Stimulated activated CD4-positive, alpha-beta T cell treated with anti-CD3 and anti-CD28 coated beads, Interleukin-12 subunit alpha, Interleukin-12 subunit beta, amount 100 ng/mL, for 48 hours (primary cell): ENCODE measurements at places on chromosomes 4 and X.
A peak's percentile ranks its signal among the peaks of the same experiment; 100 is the strongest.

- DNase-seq: no peak
Observed at GRCh38 chr4:39259571-39260330, 77.4 kb downstream of the WDR19 start.

GRCh38 chr4:2753436-2753835 lies 2.7 kb downstream of the TNIP2 start:
- DNase-seq: no peak

GRCh38 chrX:29478336-29479069 lies 736.9 kb upstream of the MAGEB2 start:
- DNase-seq: peak; percentile 8

DNA sequence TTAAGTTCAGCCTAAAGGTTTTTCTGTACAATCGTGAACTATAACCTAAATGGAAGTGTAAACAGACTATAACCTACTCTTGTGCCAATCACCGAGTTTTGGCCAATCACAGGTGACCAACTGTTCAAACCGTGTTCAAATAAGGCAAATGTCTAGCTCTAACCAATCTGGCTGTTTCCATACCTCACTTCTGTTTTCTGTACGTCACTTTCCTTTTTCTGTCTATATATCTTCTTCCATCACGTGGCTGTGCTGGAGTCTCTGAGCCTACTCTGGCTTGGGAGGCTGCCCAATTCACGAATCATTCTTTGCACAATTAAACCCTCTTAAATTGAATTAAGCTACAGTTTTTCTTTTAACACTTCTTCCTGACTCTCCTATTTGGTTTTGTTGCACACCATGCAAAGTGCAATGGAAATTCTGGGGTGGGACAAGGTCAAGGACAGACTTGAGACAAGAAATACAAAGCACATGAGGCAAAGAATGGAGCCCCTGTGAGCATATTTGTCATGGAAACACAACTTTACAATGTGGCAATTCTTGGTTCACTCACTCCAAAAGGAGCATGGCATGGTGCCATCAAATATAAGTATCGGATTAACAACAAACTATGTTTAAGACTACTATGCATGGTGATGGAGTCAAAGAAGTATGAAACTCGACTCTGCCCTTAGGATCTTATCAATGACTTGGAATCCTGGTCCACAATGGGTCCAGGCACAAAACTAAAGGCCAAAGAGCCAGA lies 115.7 kb upstream of the FAM9B start:
- DNase-seq: no peak

- no peak for DNase-seq
Observed at GRCh38 chrX:85084770-85085393, 81.2 kb downstream of the APOOL start.

GRCh38 chrX:120001787-120002186 lies 58.2 kb upstream of the NKAP start:
- no peak for DNase-seq

DNA sequence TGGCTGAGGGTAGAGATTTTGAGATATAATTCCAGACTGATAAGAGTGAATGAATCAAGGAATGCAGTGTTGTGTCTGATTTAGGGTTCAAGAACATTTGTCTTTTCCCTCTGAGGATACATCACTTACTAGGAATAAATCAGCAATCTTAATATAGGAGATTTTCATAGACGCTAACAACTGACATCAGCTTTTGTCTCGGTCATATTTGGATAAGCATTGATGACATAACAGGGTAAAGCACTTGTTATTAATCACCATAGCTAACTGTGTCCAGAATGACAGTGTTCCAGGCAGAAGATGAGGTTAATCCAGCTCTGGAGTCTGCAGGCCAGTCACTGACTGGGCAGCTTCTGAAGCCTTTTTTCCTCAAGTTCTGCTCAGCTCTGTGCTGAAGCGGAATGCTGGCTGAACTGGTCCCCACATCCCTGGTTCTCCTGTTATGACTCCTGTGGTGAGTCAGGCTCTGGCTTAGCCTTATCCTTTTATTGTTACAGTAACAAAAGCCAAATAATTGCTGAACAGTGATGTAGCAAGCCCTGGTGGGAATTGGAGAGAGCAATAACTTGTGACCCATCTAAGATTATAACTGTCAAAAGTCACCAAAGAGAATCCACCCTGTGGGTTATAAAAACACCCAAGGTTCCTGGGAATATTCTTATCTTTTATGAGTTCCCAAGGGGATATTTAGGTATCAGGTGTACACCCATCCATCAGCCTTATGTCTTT lies 41.8 kb downstream of the FNIP2 start:
- DNase-seq: no peak

DNA sequence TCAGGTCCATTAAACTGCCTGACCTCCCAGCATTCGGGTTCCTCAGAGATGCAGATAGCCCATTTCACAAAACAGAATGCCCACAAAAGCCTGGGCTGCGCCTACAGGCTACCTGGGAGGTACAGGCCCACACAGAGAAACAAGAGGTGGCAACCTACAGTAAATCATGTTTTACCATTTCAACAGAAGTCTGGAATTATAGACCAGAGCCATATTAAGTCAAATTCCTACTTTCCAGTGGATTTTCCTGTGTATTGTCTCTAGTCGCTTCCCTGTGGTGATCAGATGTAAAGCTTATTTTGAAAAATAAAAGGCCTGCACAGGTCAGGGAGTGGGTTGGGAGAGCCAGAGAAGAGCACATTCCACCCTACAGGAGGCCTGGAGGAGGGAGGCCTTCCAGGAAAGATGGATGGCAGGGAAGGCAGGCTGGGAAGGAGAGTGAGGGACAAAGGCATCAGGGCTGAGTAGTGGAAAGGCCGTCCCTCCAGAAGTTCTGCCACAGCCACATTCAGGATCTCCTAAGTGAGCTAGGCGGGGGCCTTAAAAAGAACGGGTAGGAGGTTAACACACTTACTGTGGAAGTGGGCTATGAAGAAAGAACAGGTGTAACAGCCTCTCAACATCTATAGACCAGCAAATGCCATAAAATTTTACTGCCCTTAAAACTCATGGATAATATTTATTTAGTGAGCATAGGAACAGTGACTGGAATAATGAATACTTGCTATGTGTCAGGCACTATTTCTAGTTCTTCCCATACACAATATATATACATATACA lies 19.0 kb upstream of the USO1 start:
- no peak for DNase-seq

DNA sequence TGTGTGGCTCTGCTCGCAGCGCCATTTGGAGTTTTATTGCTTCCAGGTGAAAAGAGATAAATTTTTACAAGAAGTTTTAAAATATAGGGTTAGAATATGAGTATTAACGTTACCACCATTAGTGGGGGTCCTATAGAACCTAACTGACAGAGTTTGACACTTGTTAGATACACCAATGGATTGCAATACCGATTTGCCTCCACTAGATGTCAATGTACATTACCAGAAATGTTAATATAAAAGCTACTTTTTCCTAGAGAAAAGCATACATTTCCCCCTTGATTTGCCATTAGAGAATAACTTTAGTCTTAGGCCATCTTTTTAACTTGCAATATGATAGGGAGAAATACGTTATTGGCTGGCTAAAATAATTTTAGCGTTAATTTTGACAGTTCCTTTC lies 108.4 kb downstream of the LINC00632 start:
- no peak for DNase-seq

DNA sequence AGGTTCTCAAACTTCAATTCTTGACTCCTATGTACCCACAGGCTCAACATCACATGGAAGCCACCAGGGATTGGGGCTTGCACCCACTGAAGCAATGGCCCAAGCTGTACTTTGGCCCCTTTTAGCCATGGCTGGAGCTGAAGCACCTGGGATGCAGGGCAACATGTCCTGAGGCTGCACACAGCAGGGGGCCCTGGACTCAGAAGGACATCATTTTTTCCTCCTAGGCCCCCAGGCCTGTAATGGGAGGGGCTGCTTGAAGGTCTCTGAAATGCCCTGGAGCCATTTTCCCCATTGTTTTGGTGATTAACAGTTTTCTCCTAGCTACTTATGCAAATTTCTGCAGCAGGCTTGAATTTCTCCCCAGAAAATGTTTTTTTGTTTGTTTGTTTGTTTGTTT lies 465.1 kb upstream of the PCDH10 start:
- DNase-seq: no peak

GRCh38 chrX:31652650-31653049 lies 580.8 kb upstream of the FTHL17 start:
- no peak for DNase-seq

DNA sequence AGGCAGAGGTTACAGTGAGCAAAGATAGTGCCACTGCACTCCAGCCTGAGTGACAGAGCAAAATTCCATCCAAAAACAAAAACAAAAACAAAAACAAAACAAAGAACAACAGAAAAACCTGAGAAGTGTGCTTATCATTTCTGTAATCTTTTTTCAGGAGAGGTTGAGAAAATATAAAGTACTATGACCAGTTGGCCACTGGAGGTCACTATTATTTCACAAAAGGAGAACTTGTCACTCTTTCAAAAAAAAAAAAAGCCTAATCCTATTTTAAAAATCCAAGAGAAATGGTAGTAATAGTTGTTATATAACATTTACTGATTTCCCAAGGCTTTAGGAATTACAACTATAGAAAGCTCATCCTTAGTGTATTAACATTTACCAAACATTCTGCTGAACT lies 24.9 kb upstream of the RNF150 start:
- no peak for DNase-seq

DNA sequence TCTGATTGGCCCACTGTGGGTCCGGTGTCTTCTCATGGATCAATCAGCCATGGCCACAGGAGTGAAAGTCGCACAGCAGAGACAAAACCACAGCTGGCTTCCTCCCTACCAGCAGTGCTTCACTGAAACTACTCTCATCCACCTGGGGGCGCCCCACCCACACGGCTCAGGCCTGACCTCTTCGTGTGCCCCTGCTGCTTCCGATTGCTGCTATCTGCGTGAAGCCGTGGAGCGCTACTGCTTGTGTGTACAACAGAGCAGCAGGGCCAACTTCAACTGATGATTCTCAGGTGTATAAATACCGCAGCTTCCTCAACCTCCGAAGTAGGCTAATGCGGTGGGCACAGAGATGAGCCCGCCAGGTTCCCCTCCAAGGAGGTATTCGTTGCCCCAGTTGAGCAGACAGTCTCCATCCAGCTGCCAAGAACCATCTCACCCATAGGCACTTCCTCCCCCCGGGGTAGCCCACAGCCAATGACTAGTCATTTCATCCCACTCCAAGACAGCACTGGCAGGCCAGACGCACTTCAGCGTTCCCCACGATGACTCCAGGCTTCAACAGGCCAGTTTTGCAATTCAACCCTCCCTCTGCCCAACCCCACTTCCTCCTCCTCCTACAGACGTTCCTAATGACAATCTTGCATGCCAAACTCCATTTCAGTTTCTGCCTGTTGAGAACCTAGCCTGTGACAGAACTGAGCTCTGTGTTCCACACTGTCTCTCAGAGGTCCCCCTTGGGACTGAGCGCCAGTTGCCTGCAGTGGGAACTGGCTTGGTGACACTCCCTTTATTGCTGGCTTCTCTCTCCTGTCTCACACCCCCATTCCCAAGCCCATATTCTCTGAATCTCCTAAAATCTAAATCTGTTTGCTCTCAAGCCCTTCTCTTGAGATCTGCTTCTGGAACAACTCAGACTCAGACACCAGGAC lies 41.3 kb upstream of the ATP6AP2 start:
- DNase-seq: peak; percentile 54

GRCh38 chr4:173076903-173077634 lies 91.5 kb upstream of the GALNT7 start:
- no peak for DNase-seq

DNA sequence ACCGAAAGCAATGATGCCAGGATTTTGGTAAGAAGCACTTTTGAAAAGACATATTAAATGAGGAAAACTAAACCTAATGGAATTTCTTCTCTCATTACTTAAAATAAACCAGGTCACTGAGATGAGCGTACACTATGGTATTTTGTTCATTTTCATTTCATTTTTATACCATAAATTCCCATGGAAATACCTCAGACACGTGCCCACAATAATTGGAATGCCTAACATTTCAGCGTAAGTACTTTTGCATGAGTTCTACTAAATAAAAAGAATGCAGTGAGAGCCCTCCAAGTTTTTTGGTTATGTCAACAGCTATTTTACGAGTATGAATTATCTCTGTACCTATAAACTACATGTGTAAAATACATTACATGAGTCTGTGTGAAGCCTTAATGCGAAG lies 3.2 kb downstream of the CAMK2D start:
- DNase-seq: no peak

GRCh38 chrX:42535233-42535632 lies 242.7 kb downstream of the PPP1R2C start:
- no peak for DNase-seq

DNA sequence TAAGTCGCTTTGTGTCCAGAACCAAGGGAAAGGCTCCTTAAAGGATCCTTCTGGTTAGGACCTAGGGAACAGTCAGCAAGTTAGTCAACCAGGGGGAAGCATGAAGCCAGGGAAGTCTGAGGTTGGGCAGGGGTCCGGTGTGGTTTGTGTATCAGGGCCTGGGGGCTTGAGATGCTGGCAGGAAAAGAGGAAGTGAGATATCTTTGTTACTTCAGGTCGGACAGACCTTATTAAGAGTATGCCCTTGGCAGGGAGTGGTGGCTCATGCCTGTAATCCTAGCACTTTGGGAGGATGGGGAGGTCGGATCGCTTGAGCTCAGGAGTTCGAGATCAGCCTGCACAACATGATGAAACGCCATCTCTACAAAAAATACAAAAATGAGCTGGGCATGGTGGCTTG lies 52.3 kb upstream of the TRPC5OS start:
- DNase-seq: no peak

GRCh38 chr4:3802571-3803474 lies 36.6 kb downstream of the ADRA2C start:
- no peak for DNase-seq

- no peak for DNase-seq
Observed at GRCh38 chr4:133997436-133997835, 204.2 kb downstream of the PABPC4L start.

GRCh38 chrX:110992611-110993010 lies 103.4 kb upstream of the PAK3 start:
- DNase-seq: peak; percentile 15

GRCh38 chr4:7328913-7329638 lies 105.7 kb downstream of the PSAPL1 start:
- DNase-seq: no peak

- DNase-seq: no peak
Observed at GRCh38 chr4:86938771-86939520, 4.1 kb downstream of the AFF1 start.

- peak; percentile 6 for DNase-seq
Observed at GRCh38 chr4:177051473-177052060, 258.1 kb upstream of the NEIL3 start.

DNA sequence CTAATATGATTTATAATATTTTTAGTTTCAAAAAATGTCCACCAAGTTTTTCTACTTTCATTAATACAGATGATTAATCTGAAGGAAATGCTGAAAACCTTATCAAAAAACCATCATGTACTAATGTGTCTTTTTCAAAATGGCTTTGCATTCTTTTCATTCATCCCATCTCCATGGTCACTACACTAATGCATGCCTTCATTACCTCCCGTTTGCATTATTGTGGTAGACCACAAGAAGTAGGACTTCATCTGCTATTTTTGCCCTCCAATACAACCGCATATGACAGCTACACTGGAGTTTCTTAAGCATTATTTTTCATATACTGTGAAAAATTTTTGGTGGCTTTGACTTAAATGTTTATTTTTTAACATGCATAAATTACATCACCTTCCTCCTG lies 37.9 kb upstream of the FSTL5 start:
- no peak for DNase-seq

GRCh38 chrX:10103023-10103422 lies 53.8 kb upstream of the CLCN4 start:
- no peak for DNase-seq
